ENCODE measurements at places on chromosomes 11 and 22.

GRCh38 chr11:57792870-57793269 is 31.3 kb downstream of the CTNND1 start:
- DNase-seq, result no peak

GRCh38 chr11:69480547-69481392 is 693 bp upstream of the LINC01488 start:
- DNase-seq, result no peak

DNA sequence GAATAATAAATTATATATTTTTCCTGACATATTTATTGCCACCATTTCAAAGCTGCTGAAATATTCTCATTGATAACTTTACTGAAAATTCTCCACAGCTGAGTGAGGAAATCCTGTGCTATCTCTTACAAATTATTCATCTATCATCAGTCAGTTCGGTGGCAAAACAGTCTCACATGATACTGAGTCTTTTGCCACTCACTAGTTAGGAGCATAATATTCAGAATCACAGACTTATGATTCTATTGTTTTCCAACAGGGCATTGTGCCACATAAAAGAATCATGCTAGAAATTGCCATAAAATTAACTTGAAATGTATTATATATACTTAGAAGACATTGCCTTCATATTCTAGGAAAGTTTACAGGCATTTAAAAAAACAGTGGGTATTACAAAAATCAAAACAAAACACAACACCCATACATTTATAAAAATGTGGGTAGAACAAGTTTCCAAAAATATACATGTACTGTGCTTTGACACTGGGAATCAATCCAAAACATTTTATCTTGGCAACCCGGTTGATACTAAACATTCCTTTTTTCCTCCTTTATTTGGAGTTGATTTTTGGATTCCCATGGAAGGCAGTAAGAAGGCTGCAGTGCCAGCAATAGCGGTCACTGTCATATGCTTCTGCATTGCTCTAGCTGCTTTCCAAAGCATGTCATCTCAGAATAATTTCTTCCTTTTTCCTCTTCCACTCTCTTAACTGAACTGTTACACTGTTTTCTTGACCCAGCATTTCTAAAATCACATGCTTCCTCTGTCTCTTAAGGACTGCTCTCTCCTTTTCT is 42.5 kb downstream of the ATG16L2 start:
- no peak for DNase-seq

GRCh38 chr11:42647993-42648392 is 663.8 kb upstream of the API5 start:
- DNase-seq, result no peak

GRCh38 chr11:118660681-118661424 is 18.6 kb downstream of the TREH start:
- no peak for DNase-seq

- DNase-seq, result no peak
Measured at GRCh38 chr11:84673753-84674152, 953.4 kb downstream of the DLG2 start.

GRCh38 chr22:40651057-40651456 is 14.5 kb upstream of the MRTFA start:
- no peak for DNase-seq

DNA sequence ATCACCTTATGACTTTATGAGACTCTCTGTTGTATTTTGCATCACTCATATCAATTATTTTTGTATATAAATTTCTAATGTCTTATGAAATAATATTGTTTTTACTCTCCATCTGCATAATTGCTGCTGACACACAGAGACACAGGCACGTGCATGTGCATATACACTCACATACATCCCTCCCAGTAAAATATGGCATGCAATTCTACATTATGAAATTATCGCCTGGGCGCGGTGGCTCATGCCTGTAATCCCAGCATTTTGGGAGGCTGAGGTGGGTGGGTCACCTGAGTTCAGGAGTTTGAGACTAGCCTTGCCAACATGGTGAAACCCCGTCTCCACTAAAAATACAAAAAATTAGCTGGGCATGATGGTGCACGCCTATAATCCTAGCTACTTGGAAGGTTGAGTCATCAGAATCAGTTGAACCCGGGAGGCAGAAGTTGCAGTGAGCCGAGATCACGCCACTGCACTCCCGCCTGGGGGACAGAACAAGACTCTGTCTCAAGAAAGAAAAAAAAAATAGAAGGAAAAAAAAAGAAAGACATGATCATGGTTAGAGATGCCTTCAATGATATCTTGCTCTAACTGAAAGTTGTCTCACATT is 96.7 kb upstream of the LUZP2 start:
- no peak for DNase-seq

GRCh38 chr22:49770547-49771265 is 57.0 kb downstream of the BRD1 start:
- DNase-seq, result no peak

DNA sequence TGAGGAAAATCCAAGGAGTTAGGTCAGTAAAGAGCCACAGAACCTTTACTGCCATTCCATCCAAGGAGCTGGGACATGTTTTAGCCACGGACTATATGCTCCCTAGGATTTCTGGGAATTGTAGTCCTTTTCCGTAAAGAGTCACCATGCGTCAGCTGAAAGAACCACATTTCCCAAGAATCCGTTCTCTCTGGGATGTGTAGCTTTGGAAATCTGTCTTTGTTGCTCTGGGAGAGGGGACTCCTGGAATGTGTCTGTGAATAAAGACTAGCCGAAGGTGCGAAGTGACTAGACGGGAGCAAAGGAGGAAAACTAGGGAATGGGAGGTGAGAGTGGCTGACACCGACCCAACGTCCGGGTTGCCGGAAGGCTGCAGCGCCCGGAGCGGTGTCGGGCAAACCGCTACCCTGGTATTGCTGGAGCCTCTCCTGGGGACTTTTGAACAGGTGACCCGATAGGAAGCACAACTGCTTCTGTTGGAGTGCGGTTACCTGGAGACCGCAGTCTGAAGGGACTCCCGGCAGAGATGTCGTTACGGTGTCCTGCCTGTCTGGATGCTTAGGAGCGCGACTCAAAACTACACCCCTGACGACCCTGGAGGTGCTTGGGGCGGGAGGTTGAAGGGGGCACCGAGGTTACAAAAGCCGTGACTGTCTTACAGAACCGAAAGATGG is at the start of gene IFTAP:
Gene IFTAP (plus strand): TSS at position 187 of the 674 bp plus-strand sequence. CDS start 15,602 bp downstream, outside the sequence.
- DNase-seq, result no peak

GRCh38 chr22:22423681-22424080 is 84.9 kb downstream of the ZNF280B start:
- no peak for DNase-seq

- no peak for DNase-seq
Measured at GRCh38 chr11:65489706-65490320, 9.0 kb upstream of the MALAT1 start.

- DNase-seq, result no peak
Measured at GRCh38 chr11:8717876-8718753, 35.5 kb downstream of the RPL27A start.

DNA sequence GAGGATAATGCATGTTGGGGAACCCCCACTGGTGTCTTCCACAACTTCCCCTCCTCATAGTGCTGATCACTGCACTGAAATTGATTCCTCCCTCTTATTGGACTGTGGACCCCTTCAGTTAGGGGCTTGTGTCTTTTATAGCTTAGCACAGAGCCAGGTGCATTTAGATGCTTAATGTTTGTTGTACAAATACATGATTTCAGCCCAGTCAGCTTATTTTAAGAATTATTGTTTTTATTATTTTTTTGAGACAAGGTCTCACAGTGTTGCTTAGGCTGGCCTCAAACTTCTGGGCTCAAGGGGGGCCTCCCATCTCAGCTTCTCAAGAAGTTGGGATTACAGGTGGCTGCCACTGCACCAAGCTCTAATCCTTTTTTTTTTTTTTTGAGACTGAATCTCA is 8.2 kb downstream of the THY1 start:
- no peak for DNase-seq

DNA sequence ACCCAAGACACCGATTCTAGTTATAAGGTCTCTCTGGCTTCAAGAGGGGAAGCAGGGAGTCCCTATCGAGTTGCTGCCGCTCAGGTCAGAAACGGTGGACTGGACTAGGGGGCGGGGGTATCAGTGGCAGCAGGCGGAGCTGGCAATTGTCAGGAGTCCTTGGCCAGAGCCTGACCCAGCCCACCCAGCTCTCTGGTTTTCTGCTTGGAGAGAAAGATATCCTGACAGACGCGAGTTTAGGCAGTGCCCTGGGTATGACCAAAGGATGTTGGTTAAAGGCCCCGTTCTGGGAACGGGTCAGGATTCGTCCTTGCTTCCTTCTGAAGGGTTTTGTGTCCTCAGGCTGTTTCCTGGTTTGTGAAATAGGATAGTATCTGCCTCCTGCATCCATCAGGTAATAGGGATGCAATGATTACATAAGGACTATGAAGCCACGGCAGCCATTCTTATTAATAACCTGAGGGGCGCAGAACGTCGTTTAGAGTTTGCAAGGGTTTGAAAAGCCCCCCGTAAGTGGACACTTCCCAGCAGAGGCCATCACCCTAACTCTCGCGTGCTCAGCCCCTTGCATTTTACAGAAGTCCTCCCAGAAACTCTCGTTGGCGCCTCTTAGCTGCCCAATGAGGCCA is 700 bp upstream of the DEPDC5 start:
- DNase-seq, result no peak

- no peak for DNase-seq
Measured at GRCh38 chr11:131137046-131137445, 220.8 kb upstream of the SNX19 start.

GRCh38 chr22:24523873-24524272 is 28.7 kb downstream of the UPB1 start:
- DNase-seq, result no peak

DNA sequence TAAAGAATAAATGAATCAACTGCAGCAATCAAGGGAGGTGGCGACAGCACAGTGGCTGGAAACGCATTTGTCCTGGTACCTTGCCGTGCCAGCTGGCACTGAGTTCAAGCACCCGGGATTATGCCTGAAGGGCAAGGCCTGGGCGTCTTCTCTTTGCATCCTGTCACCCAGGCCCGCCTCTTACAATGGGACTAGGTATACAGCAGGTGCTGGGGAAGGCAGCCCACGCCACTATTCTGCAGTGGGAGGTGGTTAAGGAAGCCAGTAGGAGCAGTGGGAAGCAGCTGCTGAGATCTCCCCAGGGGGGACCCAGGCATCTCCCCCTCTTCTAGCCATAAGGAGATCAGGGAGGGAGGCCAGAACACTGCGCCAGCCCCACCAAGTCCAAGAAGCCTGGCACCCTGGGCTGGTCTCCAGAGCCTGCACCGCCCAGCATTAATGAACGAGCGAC is 15.3 kb upstream of the BAIAP2L2 start:
- DNase-seq, result no peak

GRCh38 chr11:129190087-129190486 is 2.0 kb downstream of the ARHGAP32 start:
- no peak for DNase-seq

- no peak for DNase-seq
Measured at GRCh38 chr11:75241906-75242644, 1.5 kb downstream of the TPBGL start.

GRCh38 chr11:10954184-10954583 is 96.3 kb upstream of the ZBED5 start:
- no peak for DNase-seq

All from effector CD4-positive, alpha-beta T cell (primary cell).